Anterior cingulate cortex (tissue), 58 donors: ENCODE measurements at places on chromosomes 13 and 19.

DNA sequence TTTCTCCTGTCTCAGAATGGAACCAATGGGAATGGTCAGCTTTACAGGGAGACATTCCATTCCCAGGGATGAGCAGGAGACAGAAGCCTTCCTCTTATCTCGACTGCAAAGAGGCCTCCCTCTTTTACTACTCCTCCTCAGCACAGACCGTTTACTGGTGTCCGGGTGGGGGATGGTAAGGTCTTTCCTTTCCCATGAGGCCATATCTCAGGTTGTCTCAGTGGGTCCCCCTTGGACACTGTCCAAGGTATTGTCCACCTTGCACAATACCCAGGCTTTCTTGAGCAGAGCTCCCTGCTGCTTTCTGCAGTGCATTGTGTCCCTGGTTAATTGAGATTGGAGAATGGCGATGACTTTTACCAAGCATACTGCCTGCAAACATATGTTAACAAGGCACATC, 7.5 kb upstream of the ZNF808 start:
- DNase-seq: no peak

GRCh38 chr19:13189600-13189999, 39.4 kb downstream of the IER2 start:
- DNase-seq: no peak

DNA sequence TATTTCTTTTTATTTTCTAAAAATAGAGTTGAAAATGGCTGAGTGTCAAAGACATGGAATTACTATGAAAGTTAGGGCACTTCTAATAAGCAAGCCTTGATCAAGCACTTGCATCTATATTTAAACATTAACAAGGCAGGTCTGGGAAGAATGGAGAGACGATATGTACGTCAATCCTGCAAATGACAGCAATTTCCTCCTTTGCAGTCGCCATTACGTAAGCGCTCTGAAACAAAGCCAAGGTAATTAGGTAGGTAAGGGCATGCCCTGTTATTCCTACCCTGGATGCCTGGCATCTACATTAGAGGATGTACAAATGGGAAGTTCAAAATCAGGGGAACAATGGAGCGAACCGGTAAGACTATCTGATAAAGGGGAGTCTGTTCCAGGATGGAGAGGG, 664.0 kb upstream of the ARGLU1 start:
- DNase-seq: no peak

DNA sequence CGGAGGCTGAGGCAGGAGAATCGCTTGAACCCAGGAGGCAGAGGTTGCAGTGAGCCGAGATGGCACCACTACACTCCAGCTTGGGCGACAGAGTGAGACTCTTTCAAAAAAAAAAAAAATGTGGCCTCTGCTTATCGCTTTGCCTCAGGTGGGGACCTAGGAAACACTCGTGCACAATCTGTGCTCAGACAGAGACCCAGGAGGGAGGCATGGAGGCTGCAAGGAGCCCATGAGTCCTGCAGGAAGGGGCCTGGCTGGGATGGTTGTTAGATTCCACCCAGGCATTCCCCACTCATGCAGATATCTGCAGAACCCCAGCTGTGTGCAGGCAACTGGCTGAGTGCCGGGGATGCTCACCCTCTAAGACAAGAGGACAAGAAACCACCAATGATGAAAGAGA, 43.8 kb upstream of the C19orf12 start:
- no peak for DNase-seq

- no peak for DNase-seq
Measured at GRCh38 chr13:95222733-95223018, 78.6 kb downstream of the ABCC4 start.

GRCh38 chr13:44053208-44053607, 173.5 kb downstream of the LACC1 start:
- no peak for DNase-seq

DNA sequence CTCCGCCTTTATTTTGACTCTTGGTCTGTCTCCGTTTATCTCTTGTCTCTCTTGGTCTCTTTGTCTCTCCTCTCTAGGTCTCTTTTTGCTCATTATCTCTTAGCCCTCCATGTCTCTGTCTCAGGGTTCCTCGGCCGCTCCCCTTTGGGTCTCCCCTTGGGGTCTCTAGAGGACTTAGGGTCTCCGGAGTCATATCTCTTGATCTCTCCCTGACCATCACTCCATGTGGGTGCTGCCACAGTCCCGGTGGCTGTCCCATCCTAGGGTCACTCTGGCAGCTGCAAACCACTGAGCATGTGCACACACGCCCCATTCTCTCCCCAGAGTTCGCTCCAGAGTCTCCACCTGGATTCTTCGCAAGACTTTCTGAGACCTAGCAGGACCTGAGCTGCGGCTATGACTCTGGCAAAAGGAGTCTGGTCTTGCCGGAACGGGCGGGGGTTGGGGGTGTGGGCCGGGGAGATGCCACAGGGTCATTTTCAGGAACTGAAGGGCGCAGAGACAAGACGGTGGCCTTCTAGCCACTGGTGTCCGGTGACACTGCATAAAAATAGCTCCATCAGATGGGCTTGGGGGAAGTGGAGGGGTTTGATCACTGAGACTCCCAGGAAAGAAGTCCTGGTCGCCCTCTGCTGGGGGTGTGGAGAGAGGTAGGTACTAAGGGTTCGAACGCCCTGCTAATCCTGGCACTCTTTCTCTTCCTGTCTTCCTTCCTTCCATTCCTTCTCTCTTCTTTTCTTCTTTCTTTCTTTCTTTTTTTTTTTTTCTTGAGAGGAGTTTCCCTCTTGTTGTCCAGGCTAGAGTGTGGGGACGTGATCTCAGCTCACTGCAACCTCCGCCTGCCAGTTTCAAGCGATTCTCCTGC, 1.2 kb upstream of the KCNA7 start:
- DNase-seq: no peak

DNA sequence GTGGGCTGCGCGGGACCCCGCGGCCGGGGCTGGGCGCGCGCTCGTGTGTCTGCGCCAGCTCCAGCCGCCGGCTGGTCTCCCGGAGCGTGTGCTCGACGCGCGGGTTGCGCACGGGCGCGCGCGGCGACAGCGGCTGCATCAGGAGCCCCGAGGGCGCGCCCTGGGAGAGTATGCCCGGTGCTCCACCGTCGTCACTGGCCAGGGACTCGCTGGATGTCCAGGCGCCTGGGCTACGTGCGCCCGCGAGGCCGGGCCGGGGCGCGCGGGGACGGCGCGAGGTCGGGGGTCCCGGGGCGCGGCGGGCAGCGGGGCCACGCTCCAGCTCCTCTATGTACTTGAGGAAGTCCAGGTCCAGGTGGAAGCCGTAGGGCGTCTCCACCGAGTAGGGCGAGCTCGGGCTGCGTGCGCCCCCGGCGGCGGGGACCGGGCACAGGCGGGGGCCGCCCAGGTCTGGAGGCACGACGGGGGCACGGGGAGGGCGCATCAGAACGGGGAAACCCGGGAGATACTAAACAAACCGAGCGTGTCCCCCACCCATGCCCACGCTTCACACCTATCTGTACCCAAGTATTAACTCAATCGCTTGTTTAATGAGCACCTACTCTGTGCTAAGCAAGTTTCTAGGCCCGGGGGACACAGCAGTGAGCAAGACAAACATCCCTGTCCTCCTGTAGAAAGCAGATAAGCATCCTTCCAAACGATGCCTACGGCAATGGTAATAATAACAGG, 7.6 kb downstream of the KANK3 start:
- no peak for DNase-seq

DNA sequence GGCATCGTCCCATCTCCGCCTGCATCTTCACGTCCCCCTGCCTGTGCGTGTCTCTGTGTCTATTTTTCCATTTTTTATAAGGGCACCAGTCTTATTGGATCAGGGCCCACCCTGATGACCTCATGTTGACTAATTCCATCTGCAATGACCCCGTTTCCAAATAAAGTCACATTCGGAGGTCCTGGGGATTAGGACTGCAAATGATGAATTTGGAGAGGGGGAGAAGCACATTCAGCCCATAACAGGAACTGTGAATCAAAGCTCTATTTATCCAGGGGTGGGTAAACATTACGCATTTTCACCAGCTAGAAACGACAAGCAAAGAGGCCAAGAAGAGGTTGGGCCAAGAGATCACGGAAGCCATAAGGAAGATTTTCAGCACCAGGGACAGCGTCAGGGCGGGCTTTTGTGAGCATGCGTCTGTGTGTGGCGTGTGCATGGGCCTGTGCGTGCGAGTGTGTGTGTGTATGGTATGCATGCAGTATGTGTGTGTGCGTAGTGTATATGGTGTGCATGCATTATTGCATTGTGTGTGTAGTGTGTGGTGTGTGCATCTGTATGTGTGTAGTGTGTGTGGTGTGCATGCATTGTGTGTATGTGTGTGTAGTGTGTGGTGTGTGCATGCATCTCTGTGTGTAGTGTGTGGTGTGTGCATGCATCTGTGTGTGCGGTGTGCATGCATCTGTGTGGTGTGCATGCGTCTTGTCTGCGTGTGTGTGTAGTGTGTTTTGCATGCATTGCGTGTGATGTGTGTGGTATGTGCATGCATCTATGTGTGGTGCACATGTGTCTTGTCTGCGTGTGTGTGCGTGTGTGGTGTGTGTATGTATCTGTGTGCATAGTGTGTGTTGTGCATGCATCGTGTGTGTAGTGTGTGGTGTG, 19.6 kb downstream of the CELF5 start:
- DNase-seq: no peak
